ENCODE measurements at places on chromosomes 2 and 18.

DNA sequence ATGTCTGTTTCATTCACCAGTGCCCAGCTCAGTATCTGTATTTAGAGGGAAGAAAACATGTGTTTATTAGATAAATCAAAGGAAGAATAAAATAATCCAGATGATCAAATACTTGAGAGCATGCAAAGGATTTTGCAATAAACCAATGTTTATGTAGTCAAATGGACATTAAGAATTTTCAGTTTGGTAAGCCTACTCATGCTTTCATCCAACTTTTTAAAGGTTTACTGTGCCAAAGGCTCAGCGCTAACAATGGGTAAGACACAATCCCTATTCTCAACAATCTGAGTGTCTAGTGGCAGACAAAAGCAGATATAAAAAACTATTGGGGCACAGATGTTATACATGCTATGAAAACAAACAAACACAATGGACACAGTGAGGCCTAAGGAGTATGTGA, 26.3 kb downstream of the GRB14 start:
- no peak for DNase-seq

GRCh38 chr2:42754021-42754775, 9.7 kb downstream of the OXER1 start:
- no peak for DNase-seq

DNA sequence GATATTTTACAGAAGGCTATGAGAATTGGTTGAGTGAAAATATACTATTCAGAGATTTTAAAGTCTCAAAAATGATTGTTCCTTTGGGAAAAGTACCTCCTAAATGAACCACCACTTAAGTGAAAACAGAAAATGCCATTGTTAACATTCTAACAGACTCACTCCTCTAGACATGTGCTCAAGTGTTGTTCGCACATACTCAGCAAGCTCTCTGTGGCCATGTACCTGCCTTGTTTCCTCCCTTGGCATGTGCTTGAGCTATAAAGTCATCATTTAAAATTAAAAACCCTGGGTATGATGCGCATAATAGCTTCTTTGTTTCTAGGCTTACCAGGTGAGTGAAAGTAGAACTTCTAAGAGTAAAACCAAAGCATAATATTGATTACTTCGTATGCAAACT, 343.2 kb upstream of the VRK2 start:
- DNase-seq = no peak

DNA sequence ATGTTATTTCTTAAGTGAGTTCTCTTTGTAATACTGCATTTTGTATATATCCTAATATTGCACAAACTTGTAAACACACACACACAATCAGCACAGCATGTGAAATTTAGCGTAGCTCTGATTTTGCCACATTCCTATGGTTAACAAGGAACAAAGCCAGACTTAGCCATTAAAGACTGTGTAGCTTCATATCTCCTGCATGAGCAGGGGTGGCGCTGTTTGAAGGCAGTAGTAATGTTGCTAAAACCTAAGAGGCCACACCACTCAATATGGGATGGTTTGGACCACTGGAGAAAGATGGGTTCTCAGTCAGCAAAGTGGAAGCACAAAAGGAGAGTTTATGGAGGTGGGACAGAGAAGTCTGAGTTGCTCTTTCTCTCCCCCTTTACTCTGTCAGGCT, 61.1 kb upstream of the RND3 start:
- DNase-seq = no peak

GRCh38 chr2:15517793-15518192, 43.3 kb downstream of the NBAS start:
- DNase-seq = no peak

DNA sequence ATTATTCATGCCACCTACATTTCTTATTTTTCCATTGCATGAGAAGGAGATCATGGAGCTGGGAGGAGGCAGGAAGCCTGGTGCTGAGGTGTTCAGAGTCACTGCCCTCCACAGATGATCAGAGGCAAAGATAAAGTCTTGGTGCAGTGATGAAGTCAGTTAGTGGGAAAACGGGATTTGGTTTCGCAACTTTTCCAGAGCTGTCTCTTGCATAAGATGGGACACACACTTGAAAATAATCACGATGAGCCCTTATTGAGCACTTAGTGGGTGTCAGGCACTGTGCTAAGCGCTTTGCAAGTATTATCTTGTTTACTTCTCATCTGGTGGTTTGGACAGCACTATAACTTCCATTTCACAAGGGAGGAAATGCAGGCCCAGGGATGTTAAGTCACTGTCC, 222.1 kb upstream of the SMAD2 start:
- DNase-seq = no peak
